ENCODE measurements at places on chromosomes 5 and 9. TPM values are rescaled to one million over a fixed set of nuclear protein-coding genes. Genes with fewer than 3 reads are reported as not detected.

DNA sequence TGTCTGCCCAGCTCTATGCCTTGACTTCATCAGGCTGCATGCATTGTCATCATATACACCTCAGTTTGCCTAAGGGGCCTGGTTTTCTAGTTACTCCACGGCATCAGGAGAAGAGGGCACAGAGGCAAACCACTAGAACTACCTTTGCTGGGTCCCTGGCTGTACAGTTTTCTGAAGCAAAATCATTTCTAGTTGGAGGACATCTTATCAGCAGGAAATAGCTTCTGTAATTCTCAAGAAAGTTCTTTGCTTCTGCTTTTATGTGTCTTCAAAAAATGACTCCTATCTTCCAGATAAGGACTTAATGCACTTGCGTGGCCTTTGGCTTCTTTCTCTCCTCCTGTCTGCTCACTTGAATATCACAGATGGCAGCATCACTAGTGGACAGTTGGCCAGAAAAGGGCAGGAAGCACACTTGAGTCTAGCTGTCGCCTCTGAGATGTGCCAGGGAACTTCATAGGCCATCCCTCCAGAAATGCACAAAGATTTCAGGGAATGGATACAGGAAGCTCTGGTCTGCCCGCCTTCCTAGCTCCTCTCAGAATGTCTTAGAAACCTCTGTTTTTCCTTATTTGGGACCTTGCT, 22.4 kb upstream of the LTC4S start:
- no peak overlapping the region for H3K4me3 ChIP-seq
- no peak for DNase-seq
- no peak overlapping the region for H3K27ac ChIP-seq
- H3K27me3 ChIP-seq: no peaks in the 10 kb centered on the region
- H3K36me3 ChIP-seq: peaks cover 82% of the 10 kb centered on the region

DNA sequence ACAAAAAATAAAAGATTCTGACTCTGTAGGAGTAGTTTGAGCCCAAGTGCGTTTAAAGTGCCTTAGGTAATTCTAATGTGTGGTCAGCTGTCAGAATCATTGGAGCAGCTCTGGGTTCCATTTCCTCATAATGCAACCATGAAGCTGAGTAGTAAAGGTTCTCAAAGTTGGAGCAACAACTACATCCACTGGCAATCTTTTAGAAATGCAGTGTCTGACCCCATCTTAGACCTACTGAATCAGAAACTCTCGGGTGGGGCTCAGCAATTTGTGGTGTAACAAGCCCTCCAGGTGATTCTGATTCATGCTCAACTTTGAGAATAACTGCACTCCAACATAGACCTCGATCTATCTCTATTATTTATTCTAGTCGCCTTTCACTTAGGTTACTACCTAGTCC, 7.6 kb upstream of the ALDH1A1 start:
- DNase-seq: no peak
- H3K4me3 ChIP-seq: no peak overlapping the region
- no peaks in the 10 kb centered on the region for H3K4me1 ChIP-seq
- H3K27ac ChIP-seq: no peak overlapping the region
- H3K27me3 ChIP-seq: no peaks in the 10 kb centered on the region

DNA sequence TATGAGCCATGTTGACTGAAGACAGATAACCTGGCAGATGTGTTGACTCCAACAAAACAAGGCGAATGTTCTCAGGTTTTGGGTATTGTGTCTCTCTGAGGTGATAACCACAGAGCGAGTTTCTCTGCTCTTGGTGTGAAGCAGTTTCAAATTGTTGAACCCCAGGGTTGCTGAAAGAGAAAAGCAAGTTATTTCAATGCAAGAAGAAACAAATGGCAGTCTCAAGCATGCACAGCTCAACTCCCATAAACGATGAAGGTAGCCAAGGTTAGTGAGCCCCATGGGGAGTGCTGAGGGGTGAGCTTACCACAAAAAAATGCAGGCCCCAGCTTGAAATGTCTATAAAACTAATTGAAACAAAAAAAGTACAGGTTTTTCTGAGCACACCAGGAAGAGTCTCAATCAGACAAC, 220.8 kb upstream of the DAPK1 start:
- H3K4me3 ChIP-seq: no peak overlapping the region
- H3K36me3 ChIP-seq: no peaks in the 10 kb centered on the region
- H3K27me3 ChIP-seq: no peaks in the 10 kb centered on the region
- no peaks in the 10 kb centered on the region for H3K4me1 ChIP-seq

GRCh38 chr9:116934131-116934530, 247.0 kb downstream of the TRIM32 start:
- H3K27ac ChIP-seq: no peak overlapping the region
- no peak overlapping the region for H3K4me3 ChIP-seq
- no peaks in the 10 kb centered on the region for H3K27me3 ChIP-seq
- no peaks in the 10 kb centered on the region for H3K4me1 ChIP-seq

GRCh38 chr9:16238623-16239138, 631.8 kb downstream of the BNC2 start:
- H3K36me3 ChIP-seq: no peaks in the 10 kb centered on the region
- DNase-seq: no peak
- no peak overlapping the region for H3K4me3 ChIP-seq
- H3K4me1 ChIP-seq: peaks cover 7% of the 10 kb centered on the region

DNA sequence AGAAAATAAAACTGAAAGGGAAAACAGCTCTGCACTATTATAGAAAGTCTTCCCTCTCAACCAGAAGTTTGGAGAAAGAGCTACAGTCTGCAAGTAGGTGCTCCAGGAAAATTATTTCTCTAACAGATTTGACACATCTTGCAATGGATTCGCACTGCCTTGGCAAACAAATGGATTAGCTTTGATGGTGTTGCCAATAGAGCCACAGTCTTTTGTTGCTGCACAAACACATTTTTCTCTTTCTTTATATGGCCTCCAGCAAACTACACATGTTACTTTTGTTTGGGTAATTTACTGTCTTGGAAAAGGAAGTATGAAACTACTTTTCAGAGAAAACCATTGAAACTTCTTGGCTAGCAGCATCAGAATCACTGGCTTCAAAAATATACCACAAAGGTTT, 523.1 kb downstream of the EFNA5 start:
- H3K4me1 ChIP-seq: no peaks in the 10 kb centered on the region
- no peaks in the 10 kb centered on the region for H3K27me3 ChIP-seq
- H3K27ac ChIP-seq: no peak overlapping the region
- no peak for DNase-seq
- H3K36me3 ChIP-seq: no peaks in the 10 kb centered on the region

- H3K27ac ChIP-seq: no peak overlapping the region
- no peaks in the 10 kb centered on the region for H3K27me3 ChIP-seq
- H3K4me1 ChIP-seq: no peaks in the 10 kb centered on the region
Measured at GRCh38 chr9:77131399-77131798, 45.9 kb upstream of the VPS13A start.

- DNase-seq: no peak
- H3K36me3 ChIP-seq: no peaks in the 10 kb centered on the region
- no peak overlapping the region for H3K27ac ChIP-seq
- no peaks in the 10 kb centered on the region for H3K27me3 ChIP-seq
- H3K4me3 ChIP-seq: no peak overlapping the region
- no peaks in the 10 kb centered on the region for H3K4me1 ChIP-seq
Measured at GRCh38 chr9:115013998-115014397, 83.6 kb upstream of the TNFSF8 start.

DNA sequence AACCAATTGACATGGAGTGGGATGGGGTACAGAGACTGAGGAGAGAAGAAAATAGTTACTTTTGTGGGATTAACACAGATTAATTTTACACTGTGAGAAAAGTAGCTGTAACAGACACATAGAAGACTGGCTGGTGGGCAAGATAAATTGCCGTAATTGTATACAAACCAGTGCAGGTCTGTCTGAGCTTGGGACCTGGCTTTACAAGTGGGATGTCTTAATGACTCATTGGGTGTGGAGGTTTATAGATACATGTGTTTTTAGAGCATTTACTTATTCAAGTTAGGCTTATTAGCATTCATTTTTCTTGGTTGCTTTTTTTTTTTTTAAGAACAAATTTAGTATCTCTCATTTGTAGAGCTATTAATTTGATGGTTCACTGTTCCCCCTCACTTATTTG, 37.5 kb downstream of the SLC44A1 start:
- no peaks in the 10 kb centered on the region for H3K27me3 ChIP-seq
- no peaks in the 10 kb centered on the region for H3K36me3 ChIP-seq
- no peak overlapping the region for H3K4me3 ChIP-seq
- H3K27ac ChIP-seq: peak overlapping the region; percentile 9
- no peak for DNase-seq

DNA sequence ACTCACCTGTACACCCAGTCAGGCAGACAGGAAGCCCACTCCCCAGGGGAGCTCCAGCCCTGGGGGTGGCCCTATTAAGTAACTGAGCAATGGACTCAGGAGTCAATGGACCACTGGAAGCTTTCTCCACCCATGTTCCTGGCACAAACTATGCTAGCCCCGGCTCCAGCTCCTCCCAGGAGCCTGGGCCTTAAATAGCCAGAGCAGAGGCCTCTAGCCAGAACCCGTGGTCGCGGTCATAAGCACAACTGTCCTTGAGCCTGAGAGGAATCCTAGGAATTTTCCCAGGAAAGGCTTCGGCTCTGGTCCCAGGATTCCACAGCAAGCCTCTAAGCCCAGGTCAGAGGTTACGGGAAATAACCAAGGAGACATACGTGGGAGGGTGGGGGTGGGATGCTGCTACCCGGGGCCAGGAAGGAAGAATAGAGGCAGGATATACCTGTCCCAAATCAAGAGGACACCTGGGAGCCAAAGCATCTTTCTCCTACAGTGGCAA, 5.5 kb downstream of the SEPTIN8 start:
- peaks cover 94% of the 10 kb centered on the region for H3K4me1 ChIP-seq
- H3K4me3 ChIP-seq: no peak overlapping the region
- H3K36me3 ChIP-seq: no peaks in the 10 kb centered on the region
- DNase-seq: no peak
- no peaks in the 10 kb centered on the region for H3K27me3 ChIP-seq

- no peaks in the 10 kb centered on the region for H3K27me3 ChIP-seq
- H3K36me3 ChIP-seq: no peaks in the 10 kb centered on the region
- DNase-seq: no peak
- no peak overlapping the region for H3K4me3 ChIP-seq
- peaks cover 19% of the 10 kb centered on the region for H3K4me1 ChIP-seq
Measured at GRCh38 chr9:5440426-5440825, 2.7 kb upstream of the PLGRKT start.

DNA sequence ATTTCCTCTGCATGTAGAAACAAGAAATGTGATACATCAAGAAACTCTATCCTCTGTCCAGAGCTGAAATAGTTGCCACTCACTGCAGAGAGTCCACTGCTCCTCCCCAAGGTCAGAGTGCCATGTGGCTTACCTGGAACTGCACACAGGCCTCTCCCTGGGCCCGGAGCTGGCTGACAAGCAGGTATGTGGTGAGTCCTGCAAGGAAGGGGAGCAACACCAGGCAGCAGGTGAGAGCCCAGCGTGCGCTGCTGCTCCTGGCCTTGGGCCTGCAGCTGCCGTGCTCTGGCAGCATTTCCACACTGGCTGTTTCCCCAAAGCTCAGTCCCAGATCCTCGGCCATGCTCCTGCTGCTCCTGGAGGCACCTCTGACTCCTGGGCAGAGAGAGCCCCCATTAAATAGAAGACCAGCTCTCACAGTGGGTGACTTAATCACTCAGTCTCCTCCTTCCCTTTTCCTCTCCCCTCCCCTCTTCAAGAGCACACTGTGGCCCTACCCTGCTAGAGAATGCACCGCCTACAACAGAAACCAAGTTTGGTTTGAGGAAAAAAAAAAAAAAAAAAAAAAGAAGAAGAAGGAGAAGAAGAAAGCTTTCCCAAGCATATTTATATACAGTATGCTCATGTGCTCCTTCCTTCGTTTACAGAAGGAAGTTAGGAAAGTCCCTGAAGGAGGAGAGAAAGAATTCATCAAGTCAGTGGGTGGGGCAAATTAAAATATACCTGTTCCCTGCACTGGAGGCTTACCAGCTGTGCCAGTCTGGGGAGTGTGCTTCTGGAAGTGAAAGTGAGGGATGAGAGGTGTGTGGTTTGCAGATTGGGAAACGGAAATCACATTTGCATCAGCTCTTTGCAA, at the start of gene TNFSF15:
Gene TNFSF15, minus strand, starts transcription at position 370 of the 856 bp plus-strand sequence. Its CDS starts 27 bp downstream, at position 343.
- peak within 1 kb of the TSS; percentile 42 for H3K27ac ChIP-seq
- H3K4me3 ChIP-seq: peak within 1 kb of the TSS; percentile 23
- H3K4me1 ChIP-seq: peaks cover 37% of the 10 kb centered on the region
- no peak for DNase-seq
- H3K36me3 ChIP-seq: no peaks in the 10 kb centered on the region

DNA sequence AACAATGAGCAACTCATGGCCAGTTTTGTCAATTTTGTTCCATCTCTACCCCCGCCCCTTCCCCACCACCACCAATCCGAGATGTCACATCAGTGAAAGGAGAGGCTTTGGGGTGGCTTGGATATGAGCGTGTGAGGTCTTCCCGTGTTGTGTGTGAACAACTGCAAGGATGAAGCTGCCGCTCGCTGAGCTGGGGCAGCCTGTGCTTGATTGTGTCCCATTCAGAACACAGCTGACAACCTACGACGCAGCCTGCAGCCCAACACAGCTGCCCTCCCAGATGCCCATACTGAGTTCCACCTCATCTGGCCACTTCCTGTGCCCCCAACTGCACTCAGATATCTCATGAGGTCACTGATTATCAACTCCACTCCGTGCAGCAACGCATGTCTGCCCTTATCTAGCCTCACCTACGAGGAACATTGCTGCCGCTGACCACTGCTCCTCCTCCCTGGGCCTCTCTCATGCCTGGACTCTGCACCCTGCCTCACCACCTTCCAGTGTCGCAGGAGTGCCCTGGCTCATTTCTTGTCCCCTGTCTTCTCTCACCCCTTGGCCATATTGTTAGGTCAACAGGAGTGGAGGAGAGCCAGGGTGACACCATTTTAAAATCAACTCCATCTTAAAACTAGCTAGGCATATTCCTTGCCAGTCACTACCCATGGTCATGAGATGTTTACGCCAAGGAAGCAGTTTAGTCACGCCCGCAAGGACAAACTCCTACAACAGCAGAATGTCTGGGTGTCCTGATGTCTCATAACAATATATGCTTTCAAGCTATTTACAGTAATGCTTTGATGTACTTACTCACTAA, 7.3 kb upstream of the IL4 start:
- H3K36me3 ChIP-seq: no peaks in the 10 kb centered on the region
- no peak overlapping the region for H3K27ac ChIP-seq

GRCh38 chr9:18361646-18362045, 112.3 kb upstream of the ADAMTSL1 start:
- no peak for DNase-seq
- H3K27ac ChIP-seq: no peak overlapping the region
- no peaks in the 10 kb centered on the region for H3K4me1 ChIP-seq
- H3K36me3 ChIP-seq: no peaks in the 10 kb centered on the region

Gene PAEP
- total RNA-seq: 5.6 TPM

Gene PKN3
- 3.5 TPM for total RNA-seq

Gene DTWD2
- 9.8 TPM for total RNA-seq

Gene SPATA31A3
- total RNA-seq: not detected

Gene GSN
- 944 TPM for total RNA-seq

Gene LCN2
- total RNA-seq: 45.7 TPM

Gene IFNE
- not detected for total RNA-seq

Gene GNA14
- 0.45 TPM for total RNA-seq

Gene ZNF346
- 29.0 TPM for total RNA-seq

Gene NR5A1
- not detected for total RNA-seq

Gene ARID3C
- total RNA-seq: 0.34 TPM
